ENCODE measurements at places on chromosomes 11 and 22.

DNA sequence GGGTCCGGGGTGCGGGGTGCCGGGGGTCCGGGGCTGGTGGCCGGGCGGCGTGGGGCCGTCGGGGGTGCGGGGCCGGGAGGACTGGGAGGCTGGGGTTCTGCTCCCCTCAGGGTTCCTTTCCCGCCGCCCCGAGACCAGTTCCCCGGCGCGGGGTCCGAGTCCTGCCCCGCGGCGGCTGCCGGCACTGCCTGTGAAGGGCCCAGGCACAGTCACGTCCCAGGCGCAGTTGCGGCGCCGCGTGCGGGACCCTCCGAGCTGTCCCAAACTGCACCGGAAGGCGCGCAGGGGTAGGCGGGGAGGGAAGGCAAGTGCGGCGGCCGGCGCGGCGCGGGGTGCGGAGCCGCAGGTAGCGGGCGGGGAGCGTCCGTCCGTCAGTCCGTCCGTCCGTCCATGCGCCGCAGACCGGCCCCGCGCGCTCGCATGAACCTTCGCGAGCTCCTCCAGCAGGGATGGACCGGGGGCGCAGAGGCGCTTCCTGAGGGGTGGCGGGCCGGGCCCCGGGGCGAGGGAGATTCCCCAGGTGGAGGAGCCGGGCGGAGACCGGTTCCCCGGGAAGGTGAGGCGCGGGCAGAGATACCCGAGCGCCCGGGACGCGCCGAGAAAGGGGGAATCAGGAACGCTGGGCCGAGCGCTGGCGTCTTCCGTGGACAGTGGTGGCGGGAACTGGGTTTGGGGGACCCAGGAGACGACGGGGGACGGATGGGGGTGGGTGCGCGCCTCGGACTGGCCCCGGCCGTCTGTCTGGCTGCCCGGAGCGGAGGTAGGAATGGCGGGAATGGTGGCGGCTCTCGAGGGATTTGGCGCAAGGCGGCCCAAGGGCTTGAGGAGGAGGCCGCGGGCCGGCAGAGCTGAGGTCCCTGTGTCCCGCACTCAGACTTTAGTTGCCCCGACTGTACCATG is 3.1 kb upstream of the ADORA2A start:
- DNase-seq: no peak

- DNase-seq: no peak
Observed at GRCh38 chr11:2534957-2535672, 90.3 kb downstream of the KCNQ1 start.

- DNase-seq: no peak
Observed at GRCh38 chr11:130846606-130847005, 69.7 kb downstream of the SNX19 start.

DNA sequence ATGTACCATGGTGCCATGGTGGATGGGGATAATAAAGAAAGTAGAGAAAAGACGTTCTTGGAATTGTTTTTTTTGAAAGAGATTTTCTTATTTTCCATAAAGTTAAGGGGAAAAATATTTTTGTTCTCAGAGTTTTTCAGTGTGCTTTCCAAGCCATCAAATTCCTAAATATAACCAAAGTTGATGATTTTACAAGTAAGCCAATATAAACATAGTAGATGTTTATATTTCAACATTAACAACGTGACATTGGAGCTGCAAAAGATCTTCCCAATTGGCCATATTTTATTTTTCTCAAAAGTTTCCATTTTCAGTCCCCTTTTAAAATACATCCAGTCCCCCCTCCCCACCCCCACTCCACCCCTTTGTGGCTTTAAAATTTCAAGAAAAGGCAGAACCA is 80.9 kb upstream of the PICALM start:
- no peak for DNase-seq

DNA sequence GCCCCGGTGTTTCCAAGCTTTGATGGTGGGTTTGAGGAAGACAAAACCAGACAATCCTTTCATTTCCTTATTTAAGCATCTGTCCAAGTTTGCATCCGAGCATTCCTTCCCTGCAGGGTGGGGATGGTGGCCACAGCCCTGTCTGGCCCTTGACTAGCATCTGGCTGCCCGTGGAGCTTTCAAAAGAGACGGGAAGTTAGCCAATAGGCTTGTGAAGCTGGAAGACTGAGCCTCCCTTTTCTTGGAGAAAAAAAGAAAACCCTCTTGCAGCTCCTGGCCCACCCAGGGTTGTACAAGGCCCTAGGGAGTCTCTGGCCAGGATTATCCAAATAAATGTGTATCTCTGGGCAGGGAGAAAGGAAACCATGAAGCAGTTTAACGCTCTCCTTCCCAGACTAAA is 60.6 kb downstream of the MICAL2 start:
- no peak for DNase-seq

GRCh38 chr11:38014405-38014804 is 1416.4 kb upstream of the RAG2 start:
- DNase-seq: no peak

GRCh38 chr22:41912338-41913039 is 2.4 kb downstream of the SHISA8 start:
- DNase-seq: no peak

- no peak for DNase-seq
Observed at GRCh38 chr11:119999220-119999619, 138.7 kb downstream of the TRIM29 start.

DNA sequence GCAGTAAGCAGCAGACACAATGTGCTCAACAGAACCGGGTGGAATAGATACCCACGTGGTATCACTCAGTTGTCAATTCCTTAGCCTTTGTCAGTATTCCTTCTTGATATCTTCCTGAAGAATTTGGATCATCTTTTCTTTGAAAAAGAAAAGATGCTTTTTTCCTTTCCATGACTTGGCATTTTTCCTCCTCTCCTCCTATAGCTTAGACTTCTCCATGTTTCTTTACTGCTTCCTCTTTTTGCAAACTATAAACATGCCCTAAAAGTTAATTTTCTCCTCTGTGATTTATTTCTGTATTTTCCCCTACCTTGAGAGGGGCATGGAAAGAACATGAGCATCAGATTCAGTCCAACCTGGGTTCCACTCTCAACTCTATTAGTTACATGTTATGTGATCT is 11.7 kb downstream of the CBLIF start:
- no peak for DNase-seq

GRCh38 chr22:25045159-25045558 is 92.6 kb downstream of the KIAA1671 start:
- no peak for DNase-seq

DNA sequence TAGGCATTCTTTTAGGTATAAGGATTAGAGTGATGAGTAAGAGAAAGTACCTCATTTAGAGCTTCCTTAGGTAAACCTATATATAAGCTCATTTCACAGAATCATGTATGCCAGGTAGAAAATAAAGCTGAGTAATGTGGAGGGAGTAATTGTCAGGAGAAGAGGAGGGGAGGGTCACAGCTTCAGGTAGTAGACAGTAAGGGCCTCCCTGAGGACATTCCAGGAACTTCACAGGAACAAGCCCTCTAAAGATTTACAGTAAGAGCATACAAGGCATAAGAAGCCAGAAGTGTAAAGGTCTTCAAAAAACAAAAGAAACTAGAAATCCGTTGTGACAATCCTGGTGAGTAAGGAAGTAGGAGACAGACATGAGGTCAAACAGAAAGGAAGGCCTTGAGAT is 57.6 kb downstream of the USP47 start:
- no peak for DNase-seq

DNA sequence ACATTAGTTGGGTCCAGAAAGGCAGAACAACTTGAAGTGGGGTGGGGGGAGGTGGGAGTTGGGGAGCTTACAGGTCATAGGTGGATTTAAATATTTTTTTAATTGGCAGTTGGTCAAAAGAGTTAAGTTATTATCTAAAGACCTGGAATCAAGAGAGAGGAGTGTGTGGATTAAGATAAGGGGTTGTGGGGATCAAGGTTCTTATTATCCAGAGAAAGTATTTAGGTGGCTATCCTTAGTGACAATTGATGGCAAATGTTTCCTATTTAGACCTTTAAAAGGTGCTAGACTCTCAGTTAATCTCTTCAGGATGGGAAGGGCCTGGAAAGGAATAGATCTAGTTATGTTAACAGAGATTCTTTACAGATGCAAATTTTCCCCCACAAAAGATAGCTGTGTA is 120.7 kb upstream of the OR9Q1 start:
- DNase-seq: no peak

GRCh38 chr11:113398669-113399430 is 11.3 kb downstream of the ANKK1 start:
- no peak for DNase-seq

- no peak for DNase-seq
Observed at GRCh38 chr11:33692013-33692504, 8.6 kb downstream of the C11orf91 start.

DNA sequence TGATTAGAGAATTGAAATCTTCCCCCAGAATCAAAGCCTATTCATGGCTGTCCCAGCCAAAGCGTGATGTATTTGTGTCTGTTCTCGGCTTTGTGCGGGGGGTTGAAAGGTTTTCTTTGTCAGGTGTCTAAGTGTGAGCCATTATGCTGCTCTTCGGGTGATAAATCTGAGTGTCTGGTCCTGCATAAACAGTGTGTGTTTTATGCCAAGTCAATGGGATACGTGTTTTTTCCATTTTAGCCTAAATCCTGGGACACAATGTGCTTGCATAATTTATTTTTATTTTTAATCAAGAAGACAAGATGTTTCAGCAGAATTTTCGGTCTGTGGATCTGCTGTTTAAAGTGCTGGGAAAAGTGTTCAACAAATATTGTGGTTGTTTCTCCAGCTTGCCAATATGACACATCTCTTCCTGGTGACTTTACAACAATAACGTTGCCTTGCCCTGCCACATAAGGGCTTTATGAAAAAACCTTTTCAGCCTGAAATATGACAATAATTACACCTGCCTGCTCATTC is 267.8 kb downstream of the TBC1D22A start:
- peak; percentile 25 for DNase-seq

GRCh38 chr11:45941285-45941684 is 18.8 kb downstream of the LARGE2 start:
- DNase-seq: no peak

DNA sequence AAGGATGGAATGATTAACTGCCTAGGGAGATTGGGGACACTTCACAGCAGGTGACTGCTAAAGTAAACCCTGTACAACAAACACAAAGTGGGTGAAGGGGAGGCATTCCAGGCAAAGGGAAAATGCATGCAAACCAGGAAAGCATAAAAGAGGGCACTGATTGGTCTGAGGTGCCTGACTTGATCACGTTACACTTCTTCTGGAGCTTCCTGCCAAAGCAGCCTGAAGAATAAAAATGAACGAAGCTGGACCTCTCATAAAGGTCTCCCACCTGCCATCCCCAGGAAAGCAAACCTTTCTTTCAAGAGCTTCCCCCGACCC is 46.7 kb upstream of the SCUBE2 start:
- no peak for DNase-seq

GRCh38 chr11:99554232-99554903 is 533.6 kb downstream of the CNTN5 start:
- no peak for DNase-seq
